ENCODE measurements at places on chromosomes 2 and 18.

- DNase-seq, result no peak
Observed at GRCh38 chr2:447902-448665, 160.2 kb upstream of the ALKAL2 start.

GRCh38 chr2:237601453-237602116 lies 11.1 kb upstream of the RAB17 start:
- no peak for DNase-seq

- no peak for DNase-seq
Observed at GRCh38 chr18:73981796-73982195, 165.8 kb downstream of the FBXO15 start.

DNA sequence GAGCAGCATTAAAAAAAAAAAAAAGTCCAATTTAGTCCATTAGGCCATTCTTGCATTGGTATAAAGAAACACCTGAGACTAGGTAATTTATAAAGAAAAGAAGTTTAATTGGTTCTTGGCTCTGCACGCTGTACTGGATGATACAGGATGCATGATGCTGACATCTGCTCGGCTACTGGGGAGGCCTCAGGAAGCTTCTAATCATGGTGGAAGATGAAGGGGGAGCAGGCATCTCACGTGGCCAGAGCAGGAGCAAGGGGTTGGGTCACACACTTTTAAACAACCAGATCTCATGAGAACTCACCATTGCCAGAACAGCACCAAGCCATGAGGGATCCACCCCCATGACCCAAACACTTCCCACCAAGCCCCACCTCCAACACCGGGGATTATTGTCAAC lies 100.1 kb downstream of the NEDD4L start:
- DNase-seq, result no peak

GRCh38 chr2:190532581-190532980 lies 1.9 kb downstream of the NEMP2 start:
- DNase-seq, result no peak

DNA sequence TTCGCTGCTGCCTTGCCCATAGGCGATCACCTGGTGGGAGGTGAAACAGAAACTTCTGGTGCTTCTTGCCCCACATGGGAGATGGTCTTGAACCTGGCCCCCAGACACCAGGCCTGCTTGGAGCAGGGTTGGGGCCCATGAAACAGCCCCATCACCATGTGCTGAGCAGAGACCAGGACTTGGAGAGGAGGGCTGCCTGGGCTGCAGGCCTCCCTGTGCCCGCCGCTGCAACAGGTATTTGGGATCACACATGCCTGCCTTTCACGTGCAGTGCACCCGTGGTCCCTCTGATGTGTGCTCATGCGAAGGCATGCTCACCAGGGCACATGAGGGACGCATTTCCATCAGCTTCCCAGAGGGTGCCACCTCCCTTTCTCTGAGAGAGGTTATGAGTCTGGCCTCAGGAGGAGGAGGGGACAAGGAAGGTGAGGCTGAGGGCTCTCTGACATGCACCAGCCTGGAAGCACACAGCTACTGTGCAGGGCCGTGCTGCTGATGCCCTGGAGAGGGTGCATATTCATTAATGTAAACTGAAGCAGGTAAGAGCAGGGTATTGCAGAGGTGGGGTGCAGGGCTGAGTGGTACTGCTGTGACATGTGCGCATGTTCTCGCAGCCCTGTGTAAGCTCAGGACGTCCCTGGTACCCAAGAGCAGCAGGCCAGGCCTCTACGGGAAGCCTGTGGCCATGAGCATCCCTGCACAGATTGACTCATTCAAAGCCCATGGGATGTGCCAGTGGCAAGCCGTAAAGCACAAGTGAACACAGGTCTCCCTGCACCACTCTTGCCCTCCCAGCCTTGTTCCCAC lies 4.2 kb upstream of the OXER1 start:
- no peak for DNase-seq

DNA sequence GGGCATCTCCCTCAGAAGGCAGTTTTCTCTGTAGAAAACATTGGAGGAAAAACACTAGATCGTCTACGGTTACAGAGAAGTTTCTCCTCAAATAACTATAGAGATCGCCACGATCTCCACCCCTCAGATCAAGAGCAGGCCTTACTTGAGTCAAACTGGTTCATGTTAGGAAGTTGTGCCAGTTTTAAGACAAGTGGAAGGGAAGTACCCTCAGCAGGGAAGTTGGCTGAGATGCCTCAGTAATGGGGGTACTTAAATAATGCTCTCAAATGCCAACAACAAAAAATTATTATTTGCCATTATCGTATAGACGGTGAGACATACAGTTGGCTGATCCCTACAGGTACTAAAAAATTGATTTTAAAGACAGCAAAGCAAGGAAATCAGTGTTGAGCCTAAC lies 8.2 kb upstream of the SMAD7 start:
- no peak for DNase-seq

DNA sequence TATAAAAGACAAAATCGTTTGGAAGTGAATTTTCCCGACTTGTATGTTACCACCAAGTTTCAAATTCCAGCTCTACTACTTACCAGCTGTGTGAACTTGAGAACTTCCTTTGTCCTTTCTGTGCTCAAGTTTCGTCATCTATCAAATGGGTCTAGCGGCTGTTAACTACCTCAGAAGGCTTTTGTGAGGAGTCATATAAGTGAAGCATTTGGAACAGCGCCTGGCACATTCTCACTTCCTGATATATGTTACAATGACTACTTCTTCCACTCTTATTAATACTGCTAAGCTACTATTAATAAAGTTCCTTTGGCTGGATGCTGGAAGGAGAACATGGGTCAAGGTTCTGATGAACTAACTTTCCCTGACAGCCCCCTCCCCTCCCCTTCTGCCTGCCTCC lies 104.5 kb downstream of the MEIS1 start:
- DNase-seq, result no peak

GRCh38 chr2:126703311-126703710 lies 47.4 kb downstream of the GYPC start:
- DNase-seq, result no peak

DNA sequence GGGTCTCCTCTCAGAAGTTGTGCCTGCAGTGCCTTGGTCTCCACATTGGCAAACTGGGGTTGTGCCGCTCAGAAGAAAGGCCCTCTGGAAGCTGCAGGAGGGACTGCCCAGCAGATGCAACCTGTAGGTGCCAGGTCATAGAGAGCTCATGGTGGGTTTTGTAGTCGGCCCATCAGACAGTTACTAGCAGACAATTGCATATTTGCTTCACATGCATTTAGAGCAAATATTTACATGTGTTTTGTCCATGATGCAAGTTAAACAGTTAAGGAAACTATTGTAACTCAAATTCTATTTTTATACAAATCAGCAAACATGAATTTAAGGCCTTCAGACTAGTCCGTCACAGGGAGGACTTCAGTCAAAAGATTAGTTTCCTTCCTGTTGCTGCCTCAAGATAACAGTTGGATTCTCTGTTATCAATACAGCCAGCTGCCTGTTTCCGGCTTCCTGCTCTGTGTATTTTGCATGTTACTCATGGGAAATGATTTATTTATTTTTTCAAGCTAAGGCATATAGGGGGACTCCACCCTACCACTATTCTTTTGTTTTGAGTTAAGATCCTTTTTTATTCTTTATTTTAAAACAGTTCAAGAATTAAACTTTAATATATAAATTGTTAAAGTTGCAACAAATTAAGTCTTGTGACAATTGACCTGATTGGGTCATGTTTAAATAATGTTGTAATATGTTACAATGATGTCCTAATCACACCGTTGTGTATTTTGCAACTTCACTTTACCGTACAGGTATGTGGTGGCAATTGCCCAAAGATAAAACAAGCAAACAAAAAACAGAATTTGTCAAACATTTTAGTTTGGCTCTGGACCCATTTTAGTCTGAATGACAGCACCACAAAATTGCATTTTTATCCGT lies 133.5 kb downstream of the SPTBN1 start:
- DNase-seq, result no peak

GRCh38 chr2:144183727-144184126 lies 336.2 kb downstream of the ZEB2 start:
- DNase-seq, result peak; percentile 53

- no peak for DNase-seq
Observed at GRCh38 chr2:28394331-28394877, 1.7 kb downstream of the FOSL2 start.

All from stimulated activated naive B cell treated with anti-CD40 and anti-IgM and Interleukin-4, amounts not matched to agents 10 μg/mL and 1 μg/mL and 100 μg/mL, for 72 hours (primary cell).